Stimulated activated CD8-positive, alpha-beta memory T cell treated with anti-CD3 and anti-CD28 coated beads, Interleukin-7, amount 100 ng/mL, for 1 hour (primary cell): ENCODE measurements at places on chromosomes 2 and 18.

DNA sequence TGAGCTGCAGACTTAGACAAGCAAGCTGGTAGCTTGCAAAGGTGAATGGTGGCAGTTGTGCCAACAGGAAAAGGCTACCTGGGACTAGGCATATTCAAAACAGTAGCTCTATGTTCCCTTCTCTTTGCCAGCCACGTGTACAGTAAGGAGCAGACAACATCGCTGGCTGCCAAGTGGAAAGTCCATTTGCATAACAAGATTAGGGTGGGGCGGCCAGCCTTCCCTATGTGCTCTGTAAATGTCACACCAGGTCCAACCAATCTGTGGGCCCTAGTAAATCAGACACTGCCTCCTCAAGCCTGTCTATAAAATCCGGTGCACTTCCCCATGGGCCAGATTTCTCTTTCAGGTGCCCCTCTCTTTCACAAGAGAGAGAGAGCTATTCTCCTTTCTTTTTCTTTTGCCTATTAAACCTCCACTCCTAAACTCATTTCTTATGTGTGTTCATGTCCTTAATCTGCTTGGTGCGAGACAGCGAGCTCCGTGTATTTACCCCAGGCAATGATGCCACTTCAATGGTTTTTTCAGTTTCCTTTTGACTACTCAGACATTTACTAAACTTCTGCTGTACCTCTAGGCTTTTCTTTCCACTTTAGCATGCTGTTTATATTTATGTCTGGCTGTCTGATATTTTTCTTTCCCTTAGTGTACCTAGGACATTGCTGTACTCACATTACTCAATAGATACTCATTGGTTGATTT lies 297.4 kb upstream of the GCFC2 start:
- DNase-seq: no peak

- DNase-seq: no peak
Observed at GRCh38 chr2:126863336-126864015, 35.2 kb upstream of the TEX51 start.

DNA sequence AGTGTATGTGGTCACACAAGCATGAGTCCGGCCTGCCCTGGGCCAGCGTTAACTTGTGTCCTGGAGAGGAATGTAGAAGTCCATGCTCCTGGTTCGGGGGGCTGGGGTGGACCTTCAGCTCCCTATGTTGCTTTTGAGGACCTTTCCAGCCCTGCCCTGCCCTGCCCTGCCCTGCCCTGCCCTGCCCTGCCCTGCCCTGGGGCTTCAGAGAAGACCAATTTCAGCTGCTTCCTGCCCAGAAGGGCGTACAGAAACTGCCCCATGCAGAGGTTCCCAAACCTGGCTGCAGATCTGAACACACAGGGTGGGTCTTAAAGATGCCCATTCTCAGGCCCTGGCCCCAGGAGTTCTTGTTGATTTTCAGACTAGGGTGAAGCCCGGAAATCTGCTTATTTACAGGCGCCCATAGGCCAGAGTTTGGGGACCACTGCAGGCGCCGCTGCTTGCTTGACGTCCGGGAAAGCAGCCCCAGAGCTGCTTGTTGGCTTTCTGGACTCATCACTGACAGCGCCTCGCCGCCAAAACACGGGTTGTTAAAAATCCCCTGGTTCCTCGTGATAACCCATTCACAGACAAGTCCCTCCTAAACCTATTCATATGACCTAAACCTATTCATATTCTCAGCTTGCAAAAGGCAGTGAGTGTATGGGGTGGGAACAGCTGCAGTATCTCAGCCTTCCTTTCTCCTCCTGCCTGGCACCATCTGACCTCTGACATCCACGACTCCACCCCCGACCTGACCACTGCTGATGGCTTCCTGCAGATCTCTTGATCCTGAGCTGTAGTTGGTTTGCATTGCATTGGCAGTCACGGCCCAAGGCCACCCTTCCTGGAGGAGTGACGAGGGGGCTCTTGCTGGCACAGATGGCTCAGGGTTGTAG lies 198.3 kb downstream of the GLI2 start:
- no peak for DNase-seq

DNA sequence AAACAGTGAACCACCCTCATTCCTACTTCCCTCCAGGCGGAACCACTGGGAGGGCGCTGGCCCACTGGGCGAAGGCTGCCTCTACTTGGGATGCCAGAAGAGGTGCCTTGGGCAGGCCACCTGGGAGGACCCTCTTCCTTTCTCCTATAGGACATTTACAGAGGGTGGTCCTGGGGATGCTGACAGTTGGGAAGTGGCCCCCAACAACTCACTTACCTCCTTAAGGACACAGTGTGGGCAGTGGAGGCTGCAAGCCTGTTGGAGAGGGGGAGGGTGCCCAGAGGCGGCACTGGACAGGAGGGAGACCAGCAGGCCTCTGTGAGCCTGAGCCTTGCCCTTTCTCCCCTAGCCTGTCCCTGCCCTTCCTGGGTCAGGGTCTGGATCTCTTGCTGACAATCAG lies 346.4 kb upstream of the HS6ST1 start:
- DNase-seq: no peak

DNA sequence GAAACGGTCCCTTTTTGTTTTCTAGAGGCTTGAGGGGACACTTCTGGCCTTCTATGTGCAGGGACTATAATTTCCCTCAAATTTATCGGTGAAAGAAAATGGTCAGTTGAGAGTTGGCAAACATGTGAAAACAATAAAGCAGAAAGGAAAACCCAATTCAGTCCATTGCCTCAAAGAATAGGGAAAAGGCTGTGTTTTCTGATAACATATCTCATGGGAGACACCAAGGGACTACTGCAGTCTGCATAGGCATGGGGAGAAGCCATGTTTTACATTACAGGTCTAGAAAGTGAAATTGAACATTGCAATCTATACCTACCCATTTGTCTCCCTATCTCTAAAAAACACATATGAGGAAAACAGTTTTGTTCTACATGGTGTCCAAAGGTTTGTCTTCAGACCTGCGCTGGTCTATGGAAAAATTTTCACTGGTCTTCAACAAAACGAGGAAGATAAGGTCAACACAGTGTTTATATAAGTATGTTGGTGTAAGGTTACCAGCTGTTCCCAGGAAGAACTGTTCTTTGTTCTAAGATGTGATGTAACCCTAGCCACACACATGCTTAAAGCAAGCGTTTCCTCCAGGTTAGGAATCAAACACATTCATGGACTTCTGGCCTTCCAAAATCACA lies 179.7 kb downstream of the MREG start:
- DNase-seq: no peak

DNA sequence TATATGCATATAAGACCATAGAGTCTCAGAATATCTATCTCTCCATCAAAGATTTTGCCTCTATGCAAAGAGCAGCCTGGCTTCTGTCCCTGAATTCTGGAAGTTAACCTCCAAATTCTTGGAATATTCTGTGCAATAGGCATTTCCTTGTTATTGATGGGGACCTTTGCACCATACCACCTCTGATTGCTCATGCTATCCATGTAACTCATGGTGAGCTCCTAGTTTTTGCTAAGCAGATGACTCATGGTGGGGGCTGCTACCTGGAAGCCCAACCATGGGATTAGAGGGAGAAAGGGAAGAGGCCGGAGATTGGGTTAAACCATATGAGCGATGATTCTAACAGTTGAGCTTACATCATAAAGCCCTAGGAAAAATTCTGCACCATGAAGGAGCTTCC lies 310.2 kb upstream of the FIGN start:
- no peak for DNase-seq

DNA sequence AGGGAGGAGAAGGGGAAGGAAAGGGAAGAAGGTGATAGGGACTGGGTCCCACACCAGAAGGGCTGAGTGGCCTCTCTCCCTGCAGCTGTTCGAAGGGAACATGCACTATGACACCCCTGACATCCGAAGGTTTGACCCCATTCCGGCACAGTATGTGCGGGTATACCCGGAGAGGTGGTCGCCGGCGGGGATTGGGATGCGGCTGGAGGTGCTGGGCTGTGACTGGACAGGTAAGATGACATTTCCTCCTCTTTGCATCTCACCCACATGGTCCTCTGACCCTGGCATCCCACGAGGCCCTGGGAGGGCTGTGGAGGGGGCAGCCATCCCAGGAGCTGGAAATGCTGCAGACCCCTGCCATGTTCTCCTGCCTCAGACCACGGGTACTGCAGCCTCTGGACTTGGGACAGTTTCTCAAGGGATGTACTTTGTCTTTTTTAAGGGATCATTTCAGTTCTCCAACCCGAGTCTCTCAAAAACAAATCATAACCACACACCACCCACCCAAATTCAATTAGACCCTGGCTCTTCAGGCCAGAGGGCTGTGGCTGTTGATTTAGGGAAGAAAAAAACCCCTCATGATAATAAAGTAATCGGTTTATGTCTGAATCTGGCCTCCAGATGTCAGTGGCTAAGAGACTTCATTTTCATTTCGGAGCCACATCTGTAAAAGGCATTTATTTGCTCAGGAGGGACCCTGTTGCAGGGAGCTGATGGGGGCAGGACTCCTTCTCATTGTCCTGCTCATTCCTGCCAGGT lies 63.5 kb downstream of the NRP2 start:
- DNase-seq: no peak

- DNase-seq: no peak
Observed at GRCh38 chr2:190987938-190988337, 26.0 kb downstream of the STAT1 start.

- DNase-seq: no peak
Observed at GRCh38 chr2:30034052-30034775, 112.6 kb upstream of the YPEL5 start.

DNA sequence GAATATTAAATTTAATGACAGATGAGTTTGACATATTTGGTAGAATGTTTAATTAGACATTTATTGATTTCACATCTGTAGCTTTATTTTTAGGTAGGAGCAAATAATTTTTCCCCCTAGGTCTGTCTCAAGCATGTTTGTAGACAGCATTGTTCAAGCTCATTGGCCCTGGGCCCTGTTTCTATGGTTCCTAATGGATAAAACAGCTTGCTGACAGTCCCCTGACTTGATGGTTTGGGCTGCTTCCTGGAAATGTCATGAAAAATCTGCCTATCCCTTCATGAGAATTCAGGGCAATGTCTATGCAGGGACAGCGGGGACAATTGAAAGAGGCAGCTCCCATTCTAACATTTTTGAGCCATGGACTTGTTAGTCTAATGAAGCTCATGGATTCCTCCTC lies 14.6 kb upstream of the MEP1B start:
- no peak for DNase-seq

- no peak for DNase-seq
Observed at GRCh38 chr18:24672165-24672941, 211.9 kb downstream of the HRH4 start.

- DNase-seq: no peak
Observed at GRCh38 chr2:57084697-57085281, 901.0 kb downstream of the CCDC85A start.

GRCh38 chr2:201953396-201953795 lies 80.3 kb upstream of the FZD7 start:
- no peak for DNase-seq

- DNase-seq: no peak
Observed at GRCh38 chr2:57444752-57445430, 601.7 kb upstream of the VRK2 start.

GRCh38 chr2:27133195-27133875 lies 1.1 kb downstream of the PREB start:
- no peak for DNase-seq

- no peak for DNase-seq
Observed at GRCh38 chr2:66323406-66323805, 111.5 kb upstream of the MEIS1 start.

DNA sequence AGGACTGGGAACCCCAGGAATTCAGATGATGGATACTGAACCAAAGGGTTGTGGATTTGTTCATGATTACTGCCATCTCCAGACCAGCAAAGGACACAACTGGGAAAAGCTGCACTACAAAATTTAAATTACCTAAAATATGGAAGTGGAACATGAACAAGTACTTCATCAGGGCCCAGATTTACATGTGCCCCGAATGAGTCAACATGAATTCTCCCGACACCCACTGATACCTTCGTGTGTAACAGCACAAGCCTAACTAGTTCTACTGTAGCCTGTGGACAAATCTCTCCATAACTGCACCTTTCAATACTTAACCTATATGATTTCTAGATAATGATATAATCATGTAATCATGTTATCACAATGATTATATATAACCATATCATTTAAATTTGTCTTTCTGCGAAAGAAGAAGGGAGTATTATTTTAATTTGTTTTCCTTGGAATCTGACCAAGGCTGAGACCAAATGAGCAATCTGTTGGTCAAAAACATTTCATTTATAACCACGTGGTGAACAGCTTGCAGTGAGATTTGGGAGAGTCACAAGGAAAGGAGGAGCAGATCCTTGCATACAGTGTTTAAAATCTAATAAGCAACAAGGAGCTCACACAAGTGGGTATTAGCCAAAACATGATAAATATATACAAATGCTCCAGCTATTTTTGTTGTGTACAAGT lies 70.5 kb downstream of the CACNB4 start:
- DNase-seq: no peak

DNA sequence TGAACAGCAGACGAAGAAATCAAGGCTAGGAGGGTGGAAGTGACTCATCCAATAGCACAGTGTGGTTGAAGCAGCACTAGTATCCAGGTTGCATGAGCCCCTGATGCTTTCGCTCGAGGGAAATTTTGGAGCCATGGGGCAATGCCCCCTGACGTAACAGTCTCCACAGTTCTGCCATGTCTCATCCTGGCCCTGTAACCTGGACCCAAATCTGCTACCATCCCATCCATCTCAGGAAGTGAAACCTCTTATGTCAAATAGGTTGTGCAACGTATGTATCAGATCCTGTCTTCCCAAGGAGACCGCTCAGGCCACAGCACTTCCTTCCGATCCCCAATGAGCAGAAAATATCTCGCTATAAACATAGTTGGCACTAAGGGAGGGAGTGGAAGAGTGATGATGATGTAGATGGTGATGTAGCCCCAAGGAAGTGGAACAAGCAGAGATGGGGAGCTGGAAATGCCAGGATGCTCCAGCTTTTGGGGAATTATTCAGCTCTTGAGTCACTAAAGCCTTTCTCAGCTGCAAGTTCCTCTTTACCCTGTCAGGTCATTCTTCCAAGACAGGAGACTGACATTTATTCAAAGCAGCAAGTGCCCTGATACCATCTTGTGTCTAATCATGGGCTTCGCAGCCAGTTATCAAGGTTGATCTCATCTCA lies 3.0 kb upstream of the IL1B start:
- DNase-seq: no peak

DNA sequence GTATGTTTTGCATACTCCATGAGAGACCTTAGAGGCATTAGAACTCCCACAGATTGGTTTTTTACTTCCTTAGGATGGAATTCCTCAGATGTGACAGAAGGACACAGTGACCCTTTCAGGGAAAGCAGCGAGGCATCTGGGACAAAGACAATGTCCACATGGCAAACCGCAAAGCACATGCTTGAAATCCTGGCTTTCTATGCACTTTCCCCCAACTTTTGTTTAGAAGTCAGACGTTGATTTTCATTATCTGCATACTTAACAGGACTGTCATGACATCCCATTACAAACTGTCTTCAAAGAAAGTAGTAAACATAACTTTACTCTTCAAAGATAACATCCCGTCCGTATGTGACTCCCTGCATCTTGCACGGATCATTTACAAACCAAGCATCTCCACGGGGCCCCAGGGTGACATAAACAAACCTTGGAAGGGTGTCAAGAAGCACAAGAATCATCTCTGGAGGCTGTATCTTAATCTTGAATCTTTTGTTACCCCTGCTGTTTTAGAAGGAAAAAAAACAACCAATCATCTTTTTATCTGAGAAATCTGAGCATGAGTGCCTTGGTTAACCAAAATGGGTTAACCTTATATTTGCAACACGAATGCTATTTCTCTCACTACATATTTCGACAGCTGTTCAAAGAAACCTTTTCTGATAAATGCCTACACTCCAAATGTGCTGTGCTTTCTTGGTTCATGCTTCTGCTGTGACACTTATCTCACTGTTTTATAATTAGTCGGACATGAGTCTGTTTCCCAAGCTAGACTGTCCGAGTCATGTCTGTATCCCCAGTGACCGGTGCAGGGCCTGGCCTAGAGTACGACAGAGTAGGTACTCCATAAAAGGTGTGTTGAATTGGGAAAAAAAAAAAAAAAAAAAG lies 90.8 kb downstream of the CCBE1 start:
- DNase-seq: no peak
